ENCODE measurements at places on chromosomes 1 and 21. TPM values are rescaled to one million over a fixed set of nuclear protein-coding genes. Genes with fewer than 3 reads are reported as not detected.

Gene RNU1-1
- not detected for polyA plus RNA-seq

- H3K27me3 ChIP-seq: no peaks in the 10 kb centered on the region
- peaks cover 10% of the 10 kb centered on the region for H3K4me1 ChIP-seq
- DNase-seq: peak; percentile 51
- no peaks in the 10 kb centered on the region for H3K36me3 ChIP-seq
- H3K4me3 ChIP-seq: peak within 1 kb of the TSS; percentile 63
- no peak within 1 kb of the TSS for H3K27ac ChIP-seq
Measured at GRCh38 chr1:162069334-162070093, at the start of gene NOS1AP. Gene NOS1AP, plus strand, starts transcription at chr1:162069691. Its CDS starts 487 bp downstream, at chr1:162070178.

DNA sequence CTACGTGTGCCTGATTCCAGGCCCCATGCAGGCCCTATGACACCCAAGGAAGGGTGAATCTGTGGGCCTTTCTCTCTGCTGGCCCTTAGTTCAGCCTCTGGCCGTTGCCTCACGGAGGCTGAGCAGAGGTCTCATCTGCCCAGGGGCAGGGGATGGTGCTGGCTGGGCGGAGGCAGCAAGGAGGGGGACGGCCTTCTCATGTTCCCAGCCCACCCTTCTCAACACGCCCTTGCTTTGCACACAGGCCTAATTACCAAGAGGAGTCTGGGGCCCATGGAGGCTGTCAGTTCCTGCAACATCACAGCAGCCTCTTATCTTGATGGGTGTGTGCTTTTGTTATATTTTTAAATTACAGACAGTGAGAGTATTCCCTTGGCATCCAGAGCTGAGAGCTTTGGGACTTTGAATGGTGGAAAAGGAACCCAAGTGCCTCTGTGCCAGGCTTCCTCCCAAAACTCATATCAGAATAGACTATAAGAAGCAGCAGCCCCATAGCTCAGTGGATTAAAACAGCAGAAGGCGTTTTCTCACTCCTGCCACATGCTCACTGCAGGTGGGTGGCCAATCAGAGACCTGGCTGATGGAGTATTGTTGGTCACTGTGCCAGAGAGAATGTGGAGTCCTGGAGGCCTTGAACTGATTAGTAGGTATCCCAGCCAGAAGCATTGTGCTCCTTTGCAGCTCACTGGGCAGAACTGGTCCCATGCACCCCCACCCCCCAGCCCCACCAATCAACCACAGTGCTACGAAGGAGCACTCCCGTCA is 164.9 kb downstream of the CAMTA1 start:
- H3K27ac ChIP-seq: no peak overlapping the region
- DNase-seq: no peak
- H3K4me3 ChIP-seq: no peak overlapping the region

DNA sequence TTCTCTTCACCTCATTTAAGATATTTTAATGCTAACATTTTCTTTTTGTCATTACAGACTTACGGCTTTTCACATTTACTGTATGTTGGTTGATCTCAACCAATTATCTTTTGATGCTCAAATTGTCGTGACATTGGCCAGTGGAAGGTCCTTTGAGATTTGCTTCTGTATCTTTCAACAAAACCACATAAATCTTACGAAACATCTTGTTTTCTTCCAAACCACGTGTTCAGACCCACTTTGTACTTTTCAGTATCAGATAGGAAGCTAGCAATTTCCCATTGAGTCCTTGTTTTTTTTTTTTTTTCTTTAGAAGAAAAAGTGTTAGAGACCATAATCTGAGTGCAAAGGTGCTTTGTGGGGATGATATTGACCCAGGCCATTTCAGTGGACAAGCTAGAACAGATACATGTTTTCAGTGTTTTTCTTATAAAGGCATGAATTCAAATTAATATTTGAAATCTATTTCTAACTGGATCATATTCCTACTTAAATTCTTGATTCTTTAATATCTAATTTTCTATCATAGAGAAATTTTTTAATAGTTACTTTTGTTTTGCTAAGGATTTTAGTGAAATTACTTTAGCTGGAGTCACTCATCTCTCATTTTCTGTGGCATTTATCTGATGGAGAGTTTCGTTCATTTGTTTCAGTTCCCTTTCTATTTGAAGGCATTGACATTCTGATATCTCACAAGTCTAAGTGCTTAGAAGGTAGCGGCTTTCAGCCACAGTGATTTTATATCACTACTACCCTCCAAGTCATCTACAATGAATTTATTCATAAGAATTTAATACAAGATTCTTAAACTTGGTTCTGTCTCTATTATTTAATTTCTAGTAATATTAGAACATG is 26.7 kb downstream of the ATG4C start:
- no peak overlapping the region for H3K4me3 ChIP-seq
- H3K4me1 ChIP-seq: no peaks in the 10 kb centered on the region
- H3K27ac ChIP-seq: no peak overlapping the region
- no peaks in the 10 kb centered on the region for H3K36me3 ChIP-seq

DNA sequence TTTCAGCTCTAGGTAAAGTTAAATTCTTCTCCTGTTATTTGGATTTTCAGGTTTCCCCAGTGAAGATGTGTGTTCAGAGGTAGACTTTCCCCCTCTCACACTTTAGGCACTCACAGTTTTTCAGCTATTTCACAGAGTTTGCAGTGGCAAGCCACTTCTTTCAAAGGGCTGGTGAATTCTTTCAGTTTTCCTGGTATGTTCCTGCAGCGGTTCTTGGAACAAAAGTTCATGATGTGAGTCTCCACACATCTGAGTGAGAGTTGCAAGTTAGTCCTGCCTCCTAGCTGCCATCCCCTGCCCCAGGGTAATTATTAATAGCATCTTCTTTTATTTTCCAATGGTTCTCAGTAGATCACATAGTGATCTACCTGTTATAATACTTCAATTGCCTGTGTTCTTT is 27.3 kb upstream of the CD84 start:
- no peak overlapping the region for H3K27ac ChIP-seq
- H3K4me3 ChIP-seq: no peak overlapping the region
- no peaks in the 10 kb centered on the region for H3K36me3 ChIP-seq
- H3K4me1 ChIP-seq: peaks cover 3% of the 10 kb centered on the region
- no peaks in the 10 kb centered on the region for H3K27me3 ChIP-seq
- DNase-seq: no peak

DNA sequence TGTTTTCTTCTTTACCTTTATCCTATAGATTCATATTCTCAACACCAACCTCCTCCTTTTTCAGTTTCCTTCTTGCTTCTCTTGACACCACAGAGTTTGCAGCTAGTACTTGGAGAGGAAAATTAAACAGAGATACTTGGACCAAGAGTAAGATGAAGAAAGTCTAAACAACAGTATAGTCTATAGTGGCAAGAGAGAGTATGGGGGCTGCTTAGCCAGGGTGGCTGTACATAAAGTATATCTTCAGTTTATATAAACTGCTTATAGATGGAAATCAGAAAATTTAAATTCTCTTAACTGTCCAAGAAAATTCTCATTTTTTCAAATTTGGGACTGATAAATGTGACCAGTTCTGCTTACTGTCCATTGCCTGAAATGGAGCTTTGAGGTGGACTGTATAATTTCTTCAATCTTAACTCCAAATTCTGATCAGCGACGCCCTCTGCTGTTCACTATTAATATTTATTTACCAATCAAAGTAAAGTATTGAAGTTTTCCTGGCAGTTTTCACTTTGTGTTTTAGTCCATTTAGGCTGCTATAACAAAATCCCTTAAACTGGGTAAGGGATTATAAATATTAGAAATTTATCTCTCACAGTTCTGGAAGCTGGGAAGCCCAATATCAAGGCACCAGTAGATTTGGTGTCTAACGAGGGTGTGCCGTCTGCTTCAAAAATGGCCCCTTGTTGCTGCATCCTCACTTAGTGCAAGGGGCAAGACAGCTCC is 14.8 kb upstream of the METTL18 start:
- H3K4me3 ChIP-seq: no peak overlapping the region
- DNase-seq: peak; percentile 56
- no peaks in the 10 kb centered on the region for H3K27me3 ChIP-seq
- no peaks in the 10 kb centered on the region for H3K4me1 ChIP-seq
- no peak overlapping the region for H3K27ac ChIP-seq

- no peak overlapping the region for H3K4me3 ChIP-seq
- H3K36me3 ChIP-seq: no peaks in the 10 kb centered on the region
- no peak overlapping the region for H3K27ac ChIP-seq
- no peaks in the 10 kb centered on the region for H3K27me3 ChIP-seq
- DNase-seq: peak; percentile 72
- H3K4me1 ChIP-seq: peaks cover 15% of the 10 kb centered on the region
Measured at GRCh38 chr1:179785031-179785431, 41.9 kb downstream of the FAM163A start.

DNA sequence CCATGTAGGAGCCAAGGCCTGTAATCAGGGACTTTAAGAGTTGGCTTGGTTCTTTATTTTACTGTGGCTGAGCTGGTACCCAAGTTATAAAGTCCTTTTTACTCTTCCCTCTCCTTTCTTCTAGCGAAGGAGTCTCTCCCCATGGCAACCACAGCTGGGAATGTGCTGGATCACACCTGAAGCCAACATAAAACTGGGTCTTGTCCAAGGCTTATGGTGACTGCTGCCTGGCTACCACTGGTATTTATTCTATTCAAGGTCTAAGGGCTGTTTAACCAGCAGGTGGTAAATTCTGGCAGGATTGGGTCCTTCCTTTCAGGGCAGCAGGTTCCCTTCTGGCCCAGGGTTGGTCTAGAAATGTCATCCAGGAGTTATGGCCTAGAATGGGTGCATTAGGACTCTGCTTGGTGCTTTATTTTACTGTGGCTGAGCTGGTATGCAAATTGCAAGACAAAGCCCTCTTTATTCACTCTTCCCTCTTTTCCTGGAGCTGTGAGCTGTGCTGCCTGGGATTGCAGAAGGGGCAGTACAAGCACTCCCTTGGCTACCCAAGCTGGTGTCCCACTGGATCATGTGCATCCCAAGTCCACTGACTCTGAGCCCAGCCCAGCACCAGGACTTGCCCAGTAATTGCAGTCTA is 26.6 kb downstream of the SLC22A15 start:
- no peak overlapping the region for H3K4me3 ChIP-seq
- peaks cover 2% of the 10 kb centered on the region for H3K36me3 ChIP-seq
- H3K27ac ChIP-seq: peak overlapping the region; percentile 44
- H3K4me1 ChIP-seq: peaks cover 9% of the 10 kb centered on the region

Gene CD52
- 0.95 TPM for polyA plus RNA-seq

Gene BEND5
- 27.7 TPM for polyA plus RNA-seq

- no peak for DNase-seq
- peak overlapping the region; percentile 37 for H3K4me3 ChIP-seq
- H3K36me3 ChIP-seq: no peaks in the 10 kb centered on the region
- peaks cover 62% of the 10 kb centered on the region for H3K4me1 ChIP-seq
- H3K27me3 ChIP-seq: peaks cover 95% of the 10 kb centered on the region
Measured at GRCh38 chr1:92481971-92482664, 4.6 kb downstream of the GFI1 start.

GRCh38 chr21:17793246-17794123 is 25.7 kb downstream of the C21orf91 start:
- H3K27ac ChIP-seq: no peak overlapping the region
- no peaks in the 10 kb centered on the region for H3K27me3 ChIP-seq
- peaks cover 5% of the 10 kb centered on the region for H3K36me3 ChIP-seq

GRCh38 chr1:115343200-115343737 is 5.2 kb upstream of the NGF start:
- H3K27me3 ChIP-seq: peaks cover 8% of the 10 kb centered on the region
- H3K36me3 ChIP-seq: no peaks in the 10 kb centered on the region

Gene CFAP74
- polyA plus RNA-seq: 5.6 TPM
